ENCODE measurements at places on chromosomes 7 and 10.
A peak's percentile ranks its signal among the peaks of the same experiment; 100 is the strongest.

DNA sequence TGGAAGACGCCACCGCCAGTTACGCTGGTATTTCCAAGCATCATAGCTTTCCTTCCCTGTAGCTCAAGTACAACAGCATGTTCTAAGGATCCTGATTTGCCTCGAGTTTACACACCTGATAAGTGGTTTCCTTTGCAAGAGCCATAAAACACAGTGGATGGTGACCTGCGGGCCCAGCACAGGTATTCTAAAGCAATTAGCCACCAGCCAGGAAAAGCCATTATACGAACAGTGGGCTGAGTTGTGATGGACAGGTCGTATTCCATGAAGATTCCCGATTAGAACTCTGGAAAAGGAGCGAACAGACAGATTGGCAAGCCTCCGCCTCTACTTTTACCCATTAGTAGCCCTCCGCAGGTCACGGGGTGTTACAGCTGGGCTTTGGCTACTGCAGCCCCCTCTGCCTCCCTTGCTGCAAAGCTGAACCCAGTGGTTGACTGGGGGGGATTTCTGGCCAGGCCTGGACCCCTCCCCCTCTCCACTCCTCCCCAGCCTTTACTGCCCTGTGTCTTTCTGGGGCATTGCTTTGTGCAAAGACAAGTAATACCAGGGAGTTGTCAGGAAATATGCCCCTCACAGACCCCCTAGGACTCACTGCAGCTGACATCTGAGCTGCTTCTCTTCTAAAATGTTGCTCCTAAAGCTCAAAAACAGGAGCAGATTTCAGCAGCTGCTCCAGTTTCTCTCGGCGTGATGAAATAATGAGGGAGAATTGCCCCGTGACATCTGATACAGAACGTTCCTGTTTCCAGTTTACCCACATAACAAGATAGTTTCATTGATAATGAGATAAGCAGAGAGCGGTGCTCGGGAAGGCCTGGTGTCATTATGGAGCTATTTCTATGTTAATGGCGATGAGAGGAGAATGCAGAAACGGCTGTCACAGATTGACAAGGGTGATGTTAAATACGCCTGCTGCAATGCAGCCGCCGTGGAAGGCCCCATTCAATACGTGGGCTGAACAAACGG is 214.4 kb downstream of the CCSER2 start:
- no peaks in the 10 kb centered on the region for H3K4me1 ChIP-seq
- no peak overlapping the region for H3K4me3 ChIP-seq
- DNase-seq, result no peak
- no peaks in the 10 kb centered on the region for H3K36me3 ChIP-seq

GRCh38 chr10:78524941-78525340 is 491.3 kb downstream of the RPS24 start:
- DNase-seq, result no peak
- H3K27me3 ChIP-seq, result no peaks in the 10 kb centered on the region
- no peak overlapping the region for H3K27ac ChIP-seq
- no peaks in the 10 kb centered on the region for H3K36me3 ChIP-seq
- H3K4me1 ChIP-seq, result no peaks in the 10 kb centered on the region

DNA sequence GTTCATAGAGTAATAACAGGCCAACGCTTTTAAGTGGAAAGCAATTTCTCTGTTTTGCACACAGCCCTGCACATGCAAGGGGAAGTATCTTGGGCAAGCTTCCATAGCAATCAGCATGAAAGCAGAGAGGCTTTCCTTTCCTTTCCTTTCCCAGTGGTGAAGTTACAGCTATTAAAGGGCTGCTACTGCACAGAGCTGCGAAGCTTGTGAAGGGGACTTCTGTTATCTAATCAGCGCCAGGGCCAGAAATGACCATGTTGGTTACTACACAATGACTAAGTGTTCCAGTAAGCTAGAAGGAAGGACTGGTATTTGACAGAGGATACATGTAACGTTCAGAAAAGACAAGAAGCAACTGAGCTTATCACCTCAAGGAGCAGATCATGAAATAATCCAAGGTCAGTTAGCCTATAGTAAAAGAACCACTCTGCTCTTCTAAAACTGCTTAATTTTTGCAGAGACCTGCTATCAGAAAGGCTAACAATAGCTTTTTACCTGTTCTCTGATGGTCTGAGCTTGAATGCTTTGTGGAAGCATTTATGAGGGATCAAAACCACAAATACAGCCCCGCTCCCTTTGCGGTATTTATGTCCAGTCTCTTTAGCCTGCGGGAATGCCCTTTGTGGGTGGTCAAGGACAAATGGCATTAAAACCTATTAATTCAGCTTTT is 45.9 kb downstream of the SGMS1 start:
- H3K27ac ChIP-seq, result peak overlapping the region; percentile 4
- H3K4me1 ChIP-seq, result peaks cover 36% of the 10 kb centered on the region
- peak; percentile 61 for DNase-seq

DNA sequence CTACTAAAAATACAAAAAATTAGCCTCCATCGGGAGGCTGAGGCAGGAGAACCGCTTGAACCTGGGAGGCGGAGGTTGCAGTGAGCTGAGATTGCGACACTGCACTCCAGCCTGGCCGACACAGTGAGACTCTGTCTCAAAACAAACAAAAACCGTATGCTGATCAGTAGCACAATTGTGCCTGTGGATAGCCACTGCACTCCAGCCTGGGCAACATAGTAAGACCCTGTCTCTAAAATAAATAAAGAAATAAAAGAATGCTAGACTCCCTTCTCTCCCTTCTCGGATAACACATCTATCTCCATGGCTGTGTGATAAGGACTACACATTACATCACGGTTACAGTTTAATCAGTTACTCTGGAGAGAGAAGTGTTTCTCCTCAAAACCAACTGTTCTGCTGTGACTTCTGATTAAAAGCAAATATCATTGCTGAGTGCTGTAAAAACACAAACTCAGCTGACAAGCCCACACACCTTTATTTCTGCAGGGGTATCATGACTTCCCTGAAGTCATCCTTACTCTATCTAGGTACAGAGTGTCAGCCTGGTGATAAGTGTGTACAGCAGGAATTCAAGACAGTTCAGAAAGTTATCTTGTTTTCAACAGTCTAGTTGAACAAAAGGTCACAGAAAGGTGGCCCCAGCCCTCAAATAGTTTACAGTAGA is 5.3 kb upstream of the ARHGAP19 start:
- no peaks in the 10 kb centered on the region for H3K4me1 ChIP-seq
- no peak overlapping the region for H3K27ac ChIP-seq
- no peaks in the 10 kb centered on the region for H3K36me3 ChIP-seq
- H3K4me3 ChIP-seq, result no peak overlapping the region
- DNase-seq, result no peak
- no peaks in the 10 kb centered on the region for H3K27me3 ChIP-seq

DNA sequence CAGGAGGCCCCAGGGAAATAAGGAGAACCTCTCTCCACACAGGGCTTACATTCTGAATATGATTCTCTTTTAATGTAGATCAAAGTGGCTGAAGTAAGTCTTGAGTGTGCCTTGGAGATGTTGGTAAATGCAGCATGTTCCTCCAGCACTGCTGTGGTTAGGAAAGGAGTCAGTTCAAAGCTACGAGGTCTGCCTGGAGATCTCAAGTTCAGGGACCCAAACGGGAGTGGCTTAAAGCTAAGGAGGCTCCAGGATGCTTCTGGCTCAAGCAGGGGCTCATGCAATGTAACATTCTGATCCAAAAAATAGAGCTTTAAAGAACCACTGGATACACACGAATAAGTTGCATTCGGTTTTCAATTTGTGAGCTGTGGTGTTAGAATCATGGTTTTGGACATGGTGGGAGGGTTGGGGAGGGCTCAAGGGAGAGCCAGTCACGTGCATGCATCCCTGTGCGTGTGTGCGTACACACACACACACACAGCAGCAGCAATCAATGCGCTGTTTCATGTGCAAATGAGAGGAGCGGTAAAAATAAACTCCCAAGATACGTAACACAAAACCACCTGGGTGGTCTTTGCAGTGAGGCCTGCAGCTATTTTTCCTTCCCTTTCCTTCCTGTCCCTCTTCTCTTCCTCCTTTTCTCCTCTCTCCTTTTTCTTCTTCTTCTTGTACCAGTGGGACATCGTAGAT is 70.5 kb downstream of the AOAH start:
- no peak overlapping the region for H3K27ac ChIP-seq
- peaks cover 6% of the 10 kb centered on the region for H3K4me1 ChIP-seq
- no peak overlapping the region for H3K4me3 ChIP-seq
- no peaks in the 10 kb centered on the region for H3K36me3 ChIP-seq
- H3K27me3 ChIP-seq, result no peaks in the 10 kb centered on the region
- DNase-seq, result no peak

DNA sequence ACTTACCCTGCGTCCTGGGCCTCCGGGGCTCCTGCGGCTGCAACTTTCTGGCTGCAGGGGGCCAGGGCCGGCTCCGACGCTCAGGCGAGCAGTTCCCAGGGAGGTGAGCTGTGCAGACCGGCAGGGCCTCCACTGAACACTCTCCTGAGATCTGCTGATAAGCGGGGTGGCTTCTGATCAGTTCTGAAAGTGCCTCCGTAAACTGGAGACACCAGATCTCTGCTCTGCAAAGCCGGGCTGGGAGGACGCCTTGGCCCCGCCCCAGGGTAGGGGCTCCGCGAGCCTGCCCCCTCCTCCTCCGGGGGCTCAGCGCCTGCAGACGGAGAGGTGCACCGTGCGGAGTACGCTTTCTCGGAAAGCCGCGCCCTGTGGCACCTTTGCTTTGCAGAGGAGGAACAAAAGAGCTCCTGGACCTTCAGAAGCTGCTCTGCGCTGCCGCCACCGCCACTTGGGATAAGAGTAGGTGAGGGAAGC is 141.3 kb upstream of the VKORC1L1 start:
- no peaks in the 10 kb centered on the region for H3K4me1 ChIP-seq
- H3K36me3 ChIP-seq, result peaks cover 4% of the 10 kb centered on the region
- no peak overlapping the region for H3K27ac ChIP-seq
- peak; percentile 38 for DNase-seq

DNA sequence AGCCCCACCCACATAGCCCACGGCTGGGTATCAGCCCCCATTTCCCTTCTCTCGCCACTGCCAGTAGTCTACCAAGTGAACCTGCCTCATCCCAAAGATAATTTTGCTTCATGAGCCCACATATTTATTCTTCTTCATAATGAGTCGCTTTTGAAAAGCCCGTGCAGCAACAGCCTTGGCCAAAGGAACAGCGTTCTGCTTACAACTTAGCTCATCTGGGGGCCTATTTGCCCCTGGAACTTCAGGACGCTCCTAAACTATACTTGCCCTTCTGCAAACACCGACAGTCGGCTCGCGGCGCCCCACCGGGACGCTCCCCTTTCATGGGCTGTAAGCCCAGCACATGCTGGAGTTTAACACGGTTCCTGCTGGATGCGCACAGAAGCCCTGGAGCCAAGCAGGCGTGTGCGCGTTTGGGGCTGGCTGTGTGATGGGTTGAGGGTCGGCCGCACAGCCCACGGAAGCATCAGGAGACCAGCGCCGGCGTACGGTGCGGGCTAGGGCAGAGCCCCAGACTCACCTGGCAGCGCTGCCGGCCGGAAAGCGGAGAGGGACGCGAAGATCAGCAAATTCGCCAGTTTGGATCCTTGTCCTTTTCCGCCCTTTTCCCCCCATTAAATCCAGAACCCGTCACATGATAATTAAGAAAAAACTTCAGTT is 370 bp downstream of the TMEM60 start:
- peaks cover 45% of the 10 kb centered on the region for H3K4me1 ChIP-seq
- no peak for DNase-seq
- no peaks in the 10 kb centered on the region for H3K36me3 ChIP-seq
- peak overlapping the region; percentile 98 for H3K4me3 ChIP-seq
- H3K27me3 ChIP-seq, result no peaks in the 10 kb centered on the region

DNA sequence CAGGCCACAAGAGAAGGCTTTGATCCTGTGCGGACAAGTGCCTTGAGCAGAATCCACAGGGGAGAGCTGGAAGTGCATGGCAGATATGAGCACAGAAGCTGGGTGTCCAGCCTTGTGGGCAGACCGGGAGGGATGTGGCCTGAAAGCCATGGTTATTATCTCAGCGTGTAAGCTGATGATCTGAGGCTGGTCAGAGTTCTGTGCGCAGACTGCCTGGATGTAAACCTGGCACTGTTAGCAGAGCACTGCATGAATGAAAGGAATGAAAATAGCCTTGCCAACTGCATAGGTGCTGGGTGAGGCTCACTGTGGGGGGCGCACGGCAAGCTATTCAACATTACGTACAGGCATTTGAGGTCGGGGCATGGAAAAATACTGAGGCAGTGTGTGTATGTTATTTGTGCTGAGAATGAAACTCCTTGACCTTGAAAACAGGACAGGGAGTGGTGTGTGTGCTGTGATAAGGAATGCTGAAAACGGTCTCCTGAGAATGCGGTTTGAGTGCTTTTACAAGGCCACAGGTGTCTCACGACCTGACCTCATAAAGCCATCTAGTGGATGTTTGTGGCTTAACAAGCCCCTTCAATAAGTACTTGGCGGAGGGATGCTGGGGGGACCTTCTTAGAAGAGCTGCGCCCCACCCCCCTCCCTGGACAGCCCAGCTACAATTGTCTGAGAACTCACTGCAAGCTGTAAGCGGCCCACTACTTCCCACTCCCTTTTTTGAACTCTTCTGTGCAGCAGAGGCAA is 18.7 kb downstream of the AKR1C1 start:
- no peaks in the 10 kb centered on the region for H3K36me3 ChIP-seq
- H3K4me1 ChIP-seq, result no peaks in the 10 kb centered on the region

GRCh38 chr10:57628592-57629284 is 639.0 kb downstream of the IPMK start:
- H3K4me3 ChIP-seq, result no peak overlapping the region
- H3K27ac ChIP-seq, result no peak overlapping the region
- H3K4me1 ChIP-seq, result no peaks in the 10 kb centered on the region

- no peaks in the 10 kb centered on the region for H3K36me3 ChIP-seq
- H3K4me1 ChIP-seq, result peaks cover 20% of the 10 kb centered on the region
- no peaks in the 10 kb centered on the region for H3K27me3 ChIP-seq
- peak; percentile 83 for DNase-seq
- no peak overlapping the region for H3K27ac ChIP-seq
Measured at GRCh38 chr10:47264797-47265281, 35.2 kb upstream of the GDF10 start.

- H3K4me1 ChIP-seq, result peaks cover 7% of the 10 kb centered on the region
- no peak overlapping the region for H3K27ac ChIP-seq
- DNase-seq, result no peak
- H3K27me3 ChIP-seq, result no peaks in the 10 kb centered on the region
- H3K36me3 ChIP-seq, result peaks cover 37% of the 10 kb centered on the region
- H3K4me3 ChIP-seq, result no peak overlapping the region
Measured at GRCh38 chr10:29486433-29486832, 148.3 kb downstream of the SVIL start.

- H3K27me3 ChIP-seq, result no peaks in the 10 kb centered on the region
- no peak for DNase-seq
- no peak overlapping the region for H3K4me3 ChIP-seq
- H3K27ac ChIP-seq, result no peak overlapping the region
- no peaks in the 10 kb centered on the region for H3K36me3 ChIP-seq
Measured at GRCh38 chr10:47287365-47287802, 12.6 kb upstream of the GDF10 start.

GRCh38 chr10:113765910-113766309 is 14.4 kb downstream of the PLEKHS1 start:
- H3K4me3 ChIP-seq, result no peak overlapping the region
- H3K27me3 ChIP-seq, result no peaks in the 10 kb centered on the region
- no peaks in the 10 kb centered on the region for H3K36me3 ChIP-seq
- no peaks in the 10 kb centered on the region for H3K4me1 ChIP-seq
- H3K27ac ChIP-seq, result no peak overlapping the region
- no peak for DNase-seq

GRCh38 chr7:93374345-93374940 is 142.3 kb downstream of the VPS50 start:
- peak; percentile 29 for DNase-seq
- no peak overlapping the region for H3K27ac ChIP-seq
- no peaks in the 10 kb centered on the region for H3K4me1 ChIP-seq
- no peak overlapping the region for H3K4me3 ChIP-seq
- H3K36me3 ChIP-seq, result no peaks in the 10 kb centered on the region
- peaks cover 2% of the 10 kb centered on the region for H3K27me3 ChIP-seq

Data from common myeloid progenitor, CD34-positive (primary cell).